Effector memory CD4-positive, alpha-beta T cell (primary cell): ENCODE measurements at places on chromosomes 4 and X.
A peak's percentile ranks its signal among the peaks of the same experiment; 100 is the strongest.

- DNase-seq: no peak
Measured at GRCh38 chr4:5816101-5816500, 76.8 kb downstream of the CRMP1 start.

DNA sequence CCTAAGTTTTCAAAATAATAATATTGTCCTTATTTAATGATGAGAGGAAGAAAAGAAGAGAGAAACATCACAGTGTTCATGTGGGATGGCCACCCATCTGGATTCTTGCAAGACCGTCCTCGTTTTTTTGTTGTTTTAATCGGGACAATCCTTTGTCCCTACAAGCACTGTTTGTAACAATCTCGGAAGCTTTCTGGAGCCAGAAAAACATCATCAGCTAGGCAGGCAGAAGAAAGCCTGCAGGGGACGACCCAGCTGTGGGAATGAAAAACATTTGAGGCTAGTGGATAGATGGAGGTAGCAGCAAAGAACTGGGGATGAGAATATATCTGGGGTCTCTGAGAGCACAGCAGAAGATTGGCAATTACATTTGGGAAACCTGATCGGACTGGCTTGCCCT, 105.6 kb downstream of the DKK2 start:
- no peak for DNase-seq

DNA sequence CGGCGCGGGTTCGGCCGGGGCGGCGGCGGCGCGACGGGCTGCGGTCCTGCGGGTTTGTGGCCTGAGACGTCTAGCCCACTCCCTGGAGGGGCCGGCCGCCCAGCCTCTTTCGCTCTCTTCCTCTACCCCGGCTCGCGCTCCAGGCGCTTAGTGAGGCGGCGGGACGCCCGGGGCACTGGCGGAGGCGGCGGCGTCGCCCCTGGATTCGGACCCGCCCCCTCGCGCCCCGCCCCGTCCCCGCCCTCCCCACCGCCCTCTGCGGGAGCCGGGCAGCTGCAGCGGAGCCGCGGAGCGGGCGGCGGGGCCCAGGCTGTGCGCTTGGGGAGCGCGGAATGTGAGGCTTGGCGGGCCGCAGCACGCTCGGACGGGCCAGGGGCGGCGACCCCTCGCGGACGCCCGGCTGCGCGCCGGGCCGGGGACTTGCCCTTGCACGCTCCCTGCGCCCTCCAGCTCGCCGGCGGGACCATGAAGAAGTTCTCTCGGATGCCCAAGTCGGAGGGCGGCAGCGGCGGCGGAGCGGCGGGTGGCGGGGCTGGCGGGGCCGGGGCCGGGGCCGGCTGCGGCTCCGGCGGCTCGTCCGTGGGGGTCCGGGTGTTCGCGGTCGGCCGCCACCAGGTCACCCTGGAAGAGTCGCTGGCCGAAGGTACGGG, at the start of gene BMP2K:
TSS of gene BMP2K (plus strand) at position 272 of the 650 bp plus-strand sequence. CDS start at position 466, 194 bp downstream.
- DNase-seq: peak; percentile 73

DNA sequence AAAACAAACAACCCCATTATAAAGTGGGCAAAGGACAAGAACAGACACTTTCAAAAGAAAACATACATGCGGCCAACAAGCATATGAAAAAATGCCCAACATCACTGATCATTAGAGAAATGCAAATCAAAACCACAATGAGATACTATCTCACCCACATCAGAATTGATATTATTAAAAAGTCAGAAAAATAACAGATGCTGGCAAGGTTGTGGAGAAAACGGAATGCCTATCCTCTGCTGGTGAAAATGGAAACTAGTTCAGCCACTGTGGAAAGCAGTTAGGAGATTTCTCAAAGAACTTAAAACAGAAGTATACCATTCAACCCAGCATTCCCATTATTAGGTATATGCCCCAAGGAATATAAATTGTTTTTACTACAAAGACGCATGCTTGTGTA, 112.5 kb downstream of the JADE1 start:
- DNase-seq: no peak

GRCh38 chr4:41857226-41857641, 78.0 kb upstream of the TMEM33 start:
- DNase-seq: no peak

GRCh38 chr4:181350615-181351415, 892.4 kb upstream of the TENM3 start:
- no peak for DNase-seq

GRCh38 chrX:72255445-72255844, 16.6 kb upstream of the ERCC6L start:
- DNase-seq: no peak

DNA sequence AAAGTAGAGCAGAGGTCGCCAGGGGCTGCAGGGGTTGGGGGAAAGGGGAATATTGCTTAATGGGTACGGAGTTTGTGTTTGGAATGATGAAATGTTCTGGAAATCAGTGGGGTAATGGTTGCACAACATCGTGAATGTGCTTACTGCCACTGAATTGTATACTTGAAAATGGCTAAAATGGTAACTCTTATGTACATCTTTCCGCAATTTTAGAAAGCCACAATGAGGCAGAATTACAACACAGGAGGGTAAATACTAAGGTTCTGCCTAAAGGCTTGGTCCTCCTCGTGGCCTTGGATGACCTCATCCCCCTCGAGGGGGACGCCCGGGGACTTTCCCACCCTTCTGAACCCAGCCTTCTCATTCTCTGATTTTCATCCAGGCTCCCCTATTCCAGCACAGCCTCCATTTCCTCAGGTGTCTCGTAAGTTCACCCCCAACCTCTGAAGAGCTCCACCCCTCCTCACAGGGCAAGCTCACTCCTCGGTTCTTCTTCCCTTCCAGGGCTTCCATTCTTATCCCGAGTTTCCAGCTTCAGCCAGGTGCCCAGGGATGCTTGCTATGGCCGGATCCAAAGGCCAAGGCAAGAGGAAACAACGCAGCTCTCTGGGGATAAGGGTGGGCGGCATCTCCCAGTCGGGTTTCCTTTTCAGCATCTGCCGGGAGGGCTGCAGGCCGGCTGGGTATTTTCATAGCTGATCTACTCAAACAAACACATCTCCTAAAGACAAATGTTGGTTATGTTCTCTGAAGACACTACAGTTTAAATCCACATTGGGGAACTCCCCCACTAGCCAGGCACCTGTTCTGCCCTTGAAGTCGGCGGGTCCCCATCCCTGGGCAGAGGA, 71.3 kb upstream of the ACSL1 start:
- DNase-seq: no peak

DNA sequence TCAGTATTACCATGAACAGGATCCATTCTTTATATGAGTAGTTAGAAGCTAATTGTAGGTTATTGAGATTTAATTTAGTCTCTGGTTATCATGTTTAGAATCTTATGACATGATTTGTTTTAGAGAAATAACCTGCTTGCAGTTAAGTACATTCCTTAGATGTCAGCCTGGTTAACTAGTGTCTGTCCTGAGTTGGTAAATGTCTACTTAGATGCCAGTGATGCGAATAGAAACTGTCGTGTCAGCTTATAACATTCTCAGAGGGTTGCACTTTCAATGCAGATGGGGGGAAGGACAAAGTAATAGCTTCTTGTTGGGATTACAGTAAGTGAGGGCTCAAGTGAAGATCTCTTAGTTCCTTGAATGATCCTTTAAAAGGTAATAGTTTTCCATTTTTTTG, 227.8 kb upstream of the SPRY1 start:
- no peak for DNase-seq

- DNase-seq: no peak
Measured at GRCh38 chr4:37960679-37961450, 667 bp downstream of the PTTG2 start.

DNA sequence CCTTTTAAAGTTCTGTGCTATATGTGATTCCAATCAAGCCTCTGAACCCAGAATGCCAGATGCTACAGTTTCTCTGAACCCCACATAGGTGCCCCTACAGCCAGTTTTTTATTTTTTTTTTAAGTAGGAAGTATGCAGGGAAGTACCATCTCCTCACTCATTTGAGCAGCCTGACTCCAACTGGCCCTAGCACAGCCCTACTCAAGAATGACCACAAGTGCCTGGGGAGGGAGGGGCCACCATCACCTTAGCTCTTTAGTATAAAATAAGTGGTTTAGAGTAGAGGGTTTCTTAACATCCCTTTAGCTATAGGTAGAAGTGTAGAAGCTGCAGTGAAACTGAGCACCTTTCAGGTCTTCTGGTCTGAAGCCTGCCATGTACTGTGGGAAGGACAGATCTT, 14.4 kb downstream of the MSN start:
- DNase-seq: no peak

GRCh38 chr4:23921447-23921845, 31.6 kb upstream of the PPARGC1A start:
- DNase-seq: no peak

DNA sequence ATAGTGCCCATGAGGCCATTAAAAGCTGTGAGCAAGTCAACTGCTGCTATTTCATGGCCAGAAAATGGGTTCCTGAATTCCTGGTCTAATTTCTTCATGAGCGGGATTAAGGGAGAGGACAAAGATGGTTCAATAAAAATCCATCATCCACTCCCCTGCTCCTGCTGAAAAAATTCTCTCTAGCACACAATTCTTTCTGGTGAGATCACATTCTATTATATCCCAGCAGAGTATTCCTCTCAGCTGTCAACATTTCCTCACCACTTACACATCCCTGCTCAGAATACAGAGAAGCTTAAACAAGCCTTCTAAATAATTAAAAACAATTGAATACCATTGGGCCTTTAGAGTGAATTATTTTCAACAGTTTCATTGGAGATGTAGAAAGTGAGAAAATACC, 9.5 kb downstream of the CT47C1 start:
- DNase-seq: no peak

GRCh38 chrX:10135561-10136399, 21.0 kb upstream of the CLCN4 start:
- DNase-seq: no peak

DNA sequence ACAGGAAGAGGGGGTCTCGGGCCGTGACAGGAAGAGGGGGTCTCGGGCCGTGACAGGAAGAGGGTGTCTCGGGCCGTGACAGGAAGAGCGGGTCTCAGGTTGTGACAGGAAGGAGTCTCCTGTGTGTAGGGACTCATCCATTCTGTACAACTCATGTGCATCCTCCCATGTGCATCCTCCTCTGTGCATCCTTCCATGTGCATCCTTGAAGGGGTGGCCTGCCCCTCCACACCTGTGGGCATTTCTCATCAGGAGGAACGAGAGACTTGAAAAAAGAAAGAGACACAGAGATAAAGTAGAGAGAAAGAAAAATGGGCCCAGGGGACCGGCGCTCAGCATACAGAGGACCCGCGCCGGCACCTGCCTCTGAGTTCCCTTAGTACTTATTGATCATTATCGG, 30.2 kb upstream of the PLCXD1 start:
- DNase-seq: no peak

DNA sequence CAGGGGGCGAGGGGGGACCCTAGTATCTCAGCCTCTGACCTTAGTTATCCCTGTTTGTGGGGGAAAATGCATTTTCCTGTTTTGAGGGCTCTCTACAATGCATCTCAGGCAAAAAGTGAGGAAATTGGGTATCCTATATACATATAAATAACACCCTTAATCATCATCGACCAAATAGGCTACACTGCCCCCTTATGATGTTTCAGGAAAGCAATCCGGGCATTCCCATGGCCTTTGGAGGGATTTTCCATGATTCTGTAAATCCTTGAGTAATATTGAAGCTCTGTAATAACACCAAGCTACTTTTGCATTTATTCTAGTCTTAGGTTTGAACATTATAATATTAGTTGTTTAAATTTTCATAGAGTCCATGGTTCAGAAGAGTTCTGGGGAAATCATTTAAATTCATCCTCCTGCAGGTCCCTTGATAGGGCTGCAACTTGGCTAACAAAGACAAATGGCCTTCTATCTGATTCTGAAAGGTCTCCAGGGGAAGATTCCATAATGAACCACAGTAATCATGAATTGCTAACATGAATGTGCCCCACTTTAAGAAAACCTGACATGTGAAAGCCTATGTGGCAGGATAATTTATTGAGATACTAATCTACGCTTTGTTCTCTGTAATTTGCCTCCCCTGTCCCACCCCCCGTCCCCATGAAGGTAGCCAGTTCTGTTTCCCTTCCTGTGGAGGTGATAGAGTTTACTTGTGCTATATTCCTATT, 91.5 kb upstream of the SCOC start:
- DNase-seq: no peak

DNA sequence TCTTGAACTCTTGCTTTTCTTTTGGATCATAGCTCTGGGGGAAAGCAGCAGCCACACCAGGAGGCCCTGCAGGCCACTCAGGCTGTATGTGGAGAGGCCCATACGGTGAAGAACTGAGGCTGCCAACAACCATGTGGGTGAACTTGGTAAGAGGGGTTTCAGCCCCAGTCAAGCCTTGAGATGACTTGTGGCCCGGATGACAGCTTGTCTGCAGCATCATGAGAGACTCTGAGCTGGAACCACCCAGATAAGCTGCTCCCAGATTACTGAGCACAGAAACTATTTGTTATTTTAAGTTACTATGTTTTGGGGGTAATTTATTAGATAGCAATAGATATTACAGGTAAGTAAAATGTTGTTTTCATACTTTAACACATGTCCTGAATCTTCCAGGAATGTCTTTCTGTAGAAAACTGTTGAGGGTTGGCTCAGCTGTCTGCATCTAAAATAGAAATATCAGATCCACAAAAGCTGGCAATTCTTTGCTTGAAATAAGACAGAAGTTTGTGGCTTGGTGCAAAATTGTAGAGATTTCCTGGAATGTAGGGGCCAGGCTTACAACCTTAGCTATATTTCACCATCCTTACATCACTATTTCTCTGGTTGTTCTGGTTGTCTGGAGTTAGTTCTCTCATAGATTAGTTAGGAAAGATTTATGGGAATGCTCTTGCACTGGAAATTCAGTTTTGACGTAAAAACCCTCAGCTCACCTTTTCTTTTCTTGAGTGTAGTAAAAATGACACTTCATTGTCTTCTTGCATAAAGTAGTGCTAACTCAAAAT, 272.1 kb downstream of the RAPGEF2 start:
- DNase-seq: no peak

GRCh38 chr4:78061939-78062570, 4.9 kb downstream of the FRAS1 start:
- DNase-seq: no peak

GRCh38 chr4:87975466-87975865, at the start of gene SPP1:
SPP1 (plus strand) TSS chr4:87975714; CDS start chr4:87976896, 1,182 bp downstream.
- DNase-seq: no peak

GRCh38 chrX:67619253-67619652, 75.4 kb downstream of the AR start:
- no peak for DNase-seq

- no peak for DNase-seq
Measured at GRCh38 chrX:115368876-115369275, 79.4 kb downstream of the LUZP4 start.

GRCh38 chr4:158858410-158859199, 89.8 kb downstream of the FNIP2 start:
- no peak for DNase-seq
